Dermis lymphatic vessel endothelial cell (primary cell): ENCODE measurements at places on chromosomes 5 and 9. TPM values are rescaled to one million over a fixed set of nuclear protein-coding genes. Genes with fewer than 3 reads are reported as not detected.

Gene SHISAL2B
- total RNA-seq: not detected in 2 replicates

Gene FAXDC2
- total RNA-seq: 14.8 and 15.5 TPM in 2 replicates

Gene ZNF879
- 3.8 and 6.4 TPM in 2 replicates for total RNA-seq

Gene PCDHGA5
- total RNA-seq: 0.43 and 0.77 TPM in 2 replicates

Gene C8G
- total RNA-seq: 0.54 and 0.77 TPM in 2 replicates

Gene ZNF354C
- 6.2 and 7.7 TPM in 2 replicates for total RNA-seq

Gene PAPPA
- 0.09 and 0.22 TPM in 2 replicates for total RNA-seq

Gene PROB1
- total RNA-seq: 3.7 and 4.1 TPM in 2 replicates

Gene EPB41L4A
- total RNA-seq: 39.6 and 50.8 TPM in 2 replicates

Gene HRH2
- total RNA-seq: not detected in 2 replicates

Gene MSX2
- 0.09 TPM in 1 of 2 replicates, not detected in the other for total RNA-seq

Gene STKLD1
- total RNA-seq: 0.69 and 0.98 TPM in 2 replicates

Gene NDST1
- 20.1 and 21.7 TPM in 2 replicates for total RNA-seq

Gene RNF180
- 1.3 and 4.9 TPM in 2 replicates for total RNA-seq

Gene FBXL7
- total RNA-seq: 10.4 and 14.7 TPM in 2 replicates

Gene ZNF658
- 5.0 and 6.2 TPM in 2 replicates for total RNA-seq

Gene RELL2
- total RNA-seq: 4.7 and 7.3 TPM in 2 replicates

Gene WHRN
- total RNA-seq: 0.22 and 0.34 TPM in 2 replicates

Gene FCN2
- total RNA-seq: not detected in 2 replicates

Gene KCNMB1
- not detected in 2 replicates for total RNA-seq

Gene WDR38
- not detected in 2 replicates for total RNA-seq

Gene KCNIP1
- total RNA-seq: 53.2 and 65.1 TPM in 2 replicates

Gene PPP2R2B
- total RNA-seq: not detected in 2 replicates

Gene CARTPT
- total RNA-seq: not detected in 2 replicates

Gene DAB2
- total RNA-seq: 118 and 129 TPM in 2 replicates

Gene CCDC180
- total RNA-seq: 1.5 and 2.2 TPM in 2 replicates

Gene SPINK6
- total RNA-seq: not detected in 2 replicates

Gene HABP4
- 8.6 and 9.1 TPM in 2 replicates for total RNA-seq

Gene FGF1
- 0.09 and 0.54 TPM in 2 replicates for total RNA-seq

Gene C9
- total RNA-seq: 0.09 and 0.11 TPM in 2 replicates

Gene ACSL6
- 0.65 and 1.7 TPM in 2 replicates for total RNA-seq

Gene MARCOL
- not detected in 2 replicates for total RNA-seq

Gene GBGT1
- 16.5 and 32.2 TPM in 2 replicates for total RNA-seq

Gene TEX48
- not detected in 2 replicates for total RNA-seq

Gene CSNK1G3
- total RNA-seq: 48.8 and 52.9 TPM in 2 replicates

Gene CRB2
- total RNA-seq: not detected in 2 replicates

Gene PRR16
- total RNA-seq: under 0.01 and 0.11 TPM in 2 replicates

Gene LIX1
- total RNA-seq: not detected in 2 replicates

Gene RORB
- not detected in 2 replicates for total RNA-seq

Gene GPR151
- not detected in 2 replicates for total RNA-seq

Gene TSSK1B
- total RNA-seq: not detected in 2 replicates

Gene ADGRV1
- 0.11 and 0.17 TPM in 2 replicates for total RNA-seq

Gene CCDC171
- total RNA-seq: 0.65 and 0.77 TPM in 2 replicates

Gene HAVCR1
- not detected in 2 replicates for total RNA-seq

Gene SPATA31E1
- not detected in 2 replicates for total RNA-seq

Gene BNC2
- 1.0 and 1.8 TPM in 2 replicates for total RNA-seq

Gene HTR1A
- total RNA-seq: not detected in 2 replicates

Gene NOXA1
- total RNA-seq: 0.95 and 2.3 TPM in 2 replicates

Gene MAMDC4
- total RNA-seq: 0.52 and 0.65 TPM in 2 replicates
